Activated T-cell treated with anti-CD3 and anti-CD28 coated beads, Interleukin-2, amount 50 U/mL, for 4 hours (primary cell): ENCODE measurements at places on chromosomes 1 and 21. TPM values are rescaled to one million over a fixed set of nuclear protein-coding genes. Genes with fewer than 3 reads are reported as not detected.

Gene C1orf53
- 2.5 TPM for total RNA-seq

GRCh38 chr1:119318466-119319309 lies 49.9 kb upstream of the HAO2 start:
- no peak for DNase-seq

Gene PSRC1
- 0.24 TPM for total RNA-seq

DNA sequence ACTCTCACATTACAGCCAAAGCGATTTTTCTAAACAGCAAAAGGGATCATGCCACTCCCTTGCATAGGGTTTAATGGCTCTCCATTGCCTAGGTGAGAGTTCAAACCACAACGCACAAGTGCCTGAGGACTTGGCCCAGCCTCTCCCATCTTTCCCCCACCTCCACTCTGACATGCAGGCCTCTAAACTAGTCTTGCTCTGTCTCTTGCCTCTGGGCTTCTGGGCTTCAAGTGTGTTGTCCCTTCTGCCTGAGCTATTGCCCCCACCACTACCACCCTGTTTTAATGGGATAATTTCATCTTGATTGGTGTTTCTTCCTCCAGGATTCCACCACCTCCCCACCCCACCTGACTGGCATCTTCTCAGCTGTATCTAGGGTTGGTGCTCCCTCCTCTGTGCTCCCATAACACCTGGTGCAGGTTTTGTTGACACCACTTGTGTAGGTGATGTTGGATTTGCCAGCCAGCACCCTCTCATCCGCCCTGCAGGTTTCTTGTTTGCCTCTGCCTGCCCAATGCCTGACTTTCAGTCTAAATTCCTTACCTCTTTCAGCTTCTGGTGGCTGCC lies 2.7 kb upstream of the ZBTB21 start:
- DNase-seq, result no peak

Gene LCE6A
- not detected for total RNA-seq
